ENCODE measurements at places on chromosomes 16 and 17. TPM values are rescaled to one million over a fixed set of nuclear protein-coding genes. Genes with fewer than 3 reads are reported as not detected.

DNA sequence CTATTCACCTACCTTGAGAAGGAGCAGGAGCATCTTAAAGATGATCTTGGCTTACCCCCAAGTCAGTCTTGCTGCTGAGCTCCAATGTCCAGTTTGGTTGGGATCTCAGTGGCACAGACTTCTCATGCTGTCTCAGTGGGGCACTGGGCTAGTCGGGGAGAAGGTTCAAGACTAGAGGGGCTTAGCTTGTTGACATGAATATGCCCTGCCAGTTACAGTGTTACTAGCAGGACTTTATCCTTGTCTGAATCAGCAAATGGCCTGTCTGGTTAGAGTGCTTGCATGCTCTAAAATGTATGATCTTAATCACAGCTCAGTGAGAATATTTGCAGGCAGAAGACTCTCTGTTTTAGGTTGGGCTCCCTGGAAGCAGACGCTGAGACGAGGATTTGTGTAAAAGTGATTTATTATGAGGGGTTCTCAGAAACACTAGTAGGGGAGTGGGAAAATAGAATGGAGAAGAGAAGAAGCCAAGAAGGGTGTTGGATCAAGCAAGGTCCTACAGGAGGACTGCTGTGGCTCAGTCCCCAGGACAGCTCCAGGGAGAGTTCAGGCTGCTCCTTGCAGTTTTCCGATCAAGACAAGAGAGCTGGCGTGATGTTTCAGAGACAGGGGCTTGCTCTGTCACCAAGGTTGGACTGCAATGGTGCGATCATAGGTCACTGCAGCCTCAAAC lies 150.4 kb upstream of the HS3ST2 start:
- no peak for DNase-seq

DNA sequence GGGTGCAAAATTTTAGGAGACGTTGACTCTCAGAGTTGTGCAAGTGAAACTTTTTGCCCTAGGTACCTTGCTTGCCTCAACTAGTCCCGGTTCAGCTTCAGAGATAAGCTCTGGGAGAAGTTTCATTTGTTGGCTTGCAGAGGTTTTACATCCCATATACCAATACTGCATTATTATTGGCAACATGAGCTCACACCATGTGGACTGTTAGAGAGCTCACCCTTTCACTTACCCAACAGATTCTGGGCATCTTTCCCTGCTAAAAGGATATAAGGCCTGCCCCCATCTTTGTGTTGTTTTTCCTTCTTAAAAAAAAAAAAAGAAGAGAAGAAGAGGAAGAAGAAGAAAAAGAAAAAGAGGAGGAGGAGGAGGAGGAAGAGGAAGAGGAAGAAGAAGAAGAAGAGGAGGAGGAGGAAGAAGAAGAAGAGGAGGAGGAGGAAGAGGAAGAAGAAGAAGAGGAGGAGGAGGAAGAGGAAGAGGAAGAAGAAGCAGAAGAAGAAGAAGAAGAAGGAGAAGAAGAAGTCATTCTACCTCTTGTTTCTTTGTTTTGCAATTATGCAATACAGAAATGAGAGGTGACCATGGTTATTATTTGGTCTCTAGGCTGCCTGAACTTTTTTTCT lies 292.6 kb upstream of the IRX3 start:
- DNase-seq, result no peak

- DNase-seq, result no peak
Measured at GRCh38 chr17:10217916-10218315, 19.5 kb upstream of the GAS7 start.

DNA sequence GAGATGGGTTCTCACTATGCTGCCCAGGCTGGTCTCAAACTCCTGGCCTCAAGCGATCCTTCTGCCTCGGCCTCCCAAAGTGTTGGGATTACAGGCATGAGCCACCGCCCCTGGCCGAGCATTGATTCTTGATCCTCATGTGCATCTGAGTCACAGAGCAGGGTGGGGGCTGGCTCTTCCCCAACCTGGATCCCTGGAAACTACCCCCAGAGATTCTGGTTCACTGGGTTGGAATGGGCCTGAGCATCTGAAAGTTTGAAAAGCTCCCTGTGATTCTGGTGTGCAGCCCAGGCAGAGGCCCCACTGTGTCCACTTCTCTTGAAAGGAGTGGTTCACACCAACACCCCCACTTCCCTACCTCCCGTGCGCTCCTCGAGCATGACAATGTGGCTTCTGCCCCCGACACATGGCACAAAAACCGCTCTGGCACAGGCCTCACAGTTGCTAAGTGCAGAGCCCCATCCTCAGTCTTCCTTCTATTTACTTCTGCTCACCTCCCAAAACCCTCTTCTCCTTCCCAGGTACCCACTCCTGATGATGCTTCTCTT lies 4.6 kb downstream of the QPRT start:
- DNase-seq, result no peak

The GRIN2A gene
- polyA plus RNA-seq, result 0.23 TPM

The SCPEP1 gene
- 15.9 TPM for polyA plus RNA-seq

Measured in forelimb muscle (tissue), 1 donor.